Activated CD8-positive, alpha-beta memory T cell treated with anti-CD3 and anti-CD28 coated beads, Interleukin-2, amount 50 U/mL, for 48 hours (primary cell): ENCODE measurements at places on chromosomes 4 and X.

- no peak for DNase-seq
Observed at GRCh38 chr4:94941706-94942105, 184.0 kb downstream of the BMPR1B start.

DNA sequence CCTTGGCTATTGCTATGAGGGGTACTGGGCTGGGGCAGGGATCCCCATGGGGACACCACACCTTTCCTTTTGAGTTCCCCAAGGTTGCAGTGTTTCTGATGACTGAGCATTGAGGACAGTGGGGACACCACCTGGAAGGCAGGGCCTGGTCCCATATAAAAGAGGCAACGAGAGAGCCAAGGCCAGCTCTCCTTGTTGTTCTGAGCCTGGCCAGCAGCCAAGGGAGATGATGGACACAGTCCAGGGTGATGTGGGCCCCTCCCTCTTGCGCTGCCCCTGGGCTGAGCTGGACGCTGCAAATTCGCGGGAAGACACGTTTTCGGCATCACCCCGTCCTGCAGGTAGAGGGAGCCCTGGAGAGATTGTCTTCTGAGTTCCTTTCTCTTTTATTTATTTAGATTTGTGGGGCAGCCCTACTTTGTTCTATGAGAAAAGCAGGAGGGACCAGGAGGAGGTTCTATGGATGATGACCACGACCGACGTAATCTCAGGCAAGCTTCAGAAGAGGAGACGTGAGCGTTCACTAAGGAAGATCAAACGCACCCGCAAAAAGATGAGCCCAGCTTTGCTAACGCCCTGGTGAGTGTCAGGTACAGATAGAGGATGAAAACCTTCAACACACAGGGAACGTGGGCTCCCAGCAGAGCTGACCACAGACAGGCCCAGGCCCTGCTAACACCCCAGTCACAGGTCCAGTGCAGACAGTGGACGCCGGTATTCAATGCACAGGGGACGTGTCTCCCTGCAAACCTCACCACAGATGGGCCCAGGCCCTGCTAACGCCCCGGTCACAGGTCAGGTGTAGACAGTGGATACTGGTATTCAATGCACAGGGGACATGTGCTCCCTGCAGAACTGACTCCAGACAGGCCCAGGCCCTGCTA, 97.4 kb downstream of the SHOX start:
- no peak for DNase-seq

GRCh38 chr4:140242357-140243277, 88.6 kb upstream of the MAML3 start:
- DNase-seq, result no peak

GRCh38 chr4:81405900-81406401, 65.8 kb downstream of the RASGEF1B start:
- DNase-seq, result no peak

- no peak for DNase-seq
Observed at GRCh38 chr4:89316931-89317366, 9.3 kb upstream of the GPRIN3 start.

DNA sequence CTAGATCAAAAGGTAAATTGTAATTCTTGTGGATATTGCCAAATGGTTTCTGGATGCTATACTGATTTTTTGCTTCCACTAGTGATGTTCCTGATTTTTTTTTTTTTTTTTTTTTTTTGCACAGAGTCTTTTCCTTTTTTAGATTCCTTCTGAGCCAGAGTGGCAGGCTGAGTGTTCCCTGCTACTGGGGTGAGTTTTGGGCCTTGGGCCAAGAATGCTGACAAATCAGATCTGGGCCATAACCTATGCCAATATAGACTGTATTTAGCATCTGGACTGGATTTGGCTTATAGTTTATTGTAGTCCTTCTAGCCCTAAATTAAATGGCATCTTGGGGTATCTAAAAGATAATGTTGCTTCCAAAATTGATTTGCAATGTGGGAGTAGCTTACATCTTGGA, 52.8 kb downstream of the REPS2 start:
- DNase-seq, result no peak

- DNase-seq, result no peak
Observed at GRCh38 chr4:141331534-141332358, 111.1 kb downstream of the ZNF330 start.

GRCh38 chr4:87375719-87376291, 15.2 kb downstream of the HSD17B11 start:
- DNase-seq, result no peak

DNA sequence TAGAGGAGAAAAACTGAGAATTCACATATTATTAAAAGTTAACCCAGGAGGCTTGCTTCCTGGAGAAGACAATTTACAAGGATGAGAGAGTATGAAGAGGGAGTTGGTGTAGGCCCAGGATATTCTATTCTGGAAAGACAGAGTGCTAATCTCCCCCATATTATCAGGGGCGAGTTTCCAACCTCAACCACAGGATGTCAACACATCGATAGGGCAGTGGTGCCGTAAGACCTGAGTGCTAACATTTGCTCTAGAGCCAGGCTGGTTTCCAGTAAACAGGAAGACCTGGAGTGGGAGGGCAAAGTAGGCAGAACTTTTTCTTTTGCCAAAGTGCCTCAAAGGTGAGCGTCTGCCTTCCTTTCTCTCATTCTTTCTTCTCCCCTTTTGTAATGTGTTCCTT, 2.8 kb upstream of the AWAT1 start:
- DNase-seq, result no peak

GRCh38 chr4:145234091-145234706, 53.8 kb upstream of the OTUD4 start:
- DNase-seq, result no peak

GRCh38 chrX:110341189-110342035, 17.2 kb upstream of the RTL9 start:
- no peak for DNase-seq

DNA sequence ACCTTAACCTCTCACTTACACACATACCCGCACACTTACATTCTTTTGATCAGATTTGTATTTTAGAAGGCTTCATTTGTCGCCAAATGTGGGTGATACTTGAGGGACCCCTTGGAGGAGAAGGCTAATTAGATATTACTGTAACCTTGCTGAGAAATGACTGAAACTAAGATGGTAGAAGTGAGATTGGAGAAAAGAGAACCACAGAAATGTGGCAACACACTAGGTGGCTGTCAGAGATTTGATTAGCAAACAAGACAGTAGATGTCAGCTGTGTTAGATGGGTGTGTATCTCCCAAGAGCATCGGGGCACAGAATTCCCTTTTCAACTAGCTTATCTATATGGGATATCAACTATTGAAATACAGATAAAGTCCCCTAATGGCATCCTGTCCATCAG, 149.3 kb upstream of the FABP2 start:
- no peak for DNase-seq

DNA sequence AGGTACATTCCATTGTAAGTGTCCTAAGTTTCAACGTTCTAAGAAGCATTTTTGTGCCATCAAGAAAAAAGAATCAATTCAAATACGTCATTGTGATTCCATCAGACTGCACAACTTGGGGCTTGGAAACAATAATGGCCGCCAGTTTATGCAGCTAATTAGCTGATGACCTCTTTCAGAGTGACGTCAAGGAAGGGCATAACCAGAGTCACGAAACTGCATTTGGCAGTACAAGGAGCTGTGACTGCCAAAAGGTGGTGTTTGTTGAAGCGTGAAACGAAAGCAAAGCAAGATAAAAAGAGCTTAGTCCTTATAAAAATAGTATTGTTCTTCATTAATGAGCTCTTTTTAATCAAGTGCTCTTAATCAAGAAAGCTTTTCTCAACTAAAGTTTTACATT, 81.1 kb upstream of the SH3RF1 start:
- DNase-seq, result no peak

DNA sequence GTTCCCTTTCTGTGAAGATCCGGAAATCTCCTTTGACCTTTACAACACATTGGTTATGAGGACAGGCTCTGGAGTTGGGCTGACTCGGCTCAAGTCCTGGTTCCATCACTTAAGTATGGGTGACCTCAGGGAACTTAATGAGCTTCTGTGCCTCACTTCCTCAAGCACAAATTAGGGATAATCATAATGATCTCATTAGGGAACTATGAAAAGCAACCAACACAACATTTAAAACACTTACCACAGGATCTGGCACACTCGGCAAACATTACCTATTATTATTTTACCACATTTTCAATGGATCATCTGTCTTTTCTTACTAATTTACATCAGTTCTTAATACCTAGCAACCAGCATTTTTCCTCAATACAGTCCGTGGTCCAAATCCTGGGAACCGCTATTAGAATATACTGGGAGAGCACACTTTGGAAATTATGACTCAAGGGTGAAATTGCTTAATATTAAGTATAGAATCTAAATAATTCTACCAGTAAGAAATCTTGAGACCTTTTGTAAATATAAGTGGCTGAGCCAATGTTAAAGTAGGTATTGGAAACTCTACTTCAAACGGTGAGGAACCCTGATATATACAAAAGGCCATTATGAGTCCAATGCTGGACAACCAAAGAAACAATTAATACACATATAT, 19.6 kb downstream of the ADGRA3 start:
- DNase-seq, result no peak

- no peak for DNase-seq
Observed at GRCh38 chrX:49627086-49627777, 28.4 kb downstream of the GAGE1 start.

DNA sequence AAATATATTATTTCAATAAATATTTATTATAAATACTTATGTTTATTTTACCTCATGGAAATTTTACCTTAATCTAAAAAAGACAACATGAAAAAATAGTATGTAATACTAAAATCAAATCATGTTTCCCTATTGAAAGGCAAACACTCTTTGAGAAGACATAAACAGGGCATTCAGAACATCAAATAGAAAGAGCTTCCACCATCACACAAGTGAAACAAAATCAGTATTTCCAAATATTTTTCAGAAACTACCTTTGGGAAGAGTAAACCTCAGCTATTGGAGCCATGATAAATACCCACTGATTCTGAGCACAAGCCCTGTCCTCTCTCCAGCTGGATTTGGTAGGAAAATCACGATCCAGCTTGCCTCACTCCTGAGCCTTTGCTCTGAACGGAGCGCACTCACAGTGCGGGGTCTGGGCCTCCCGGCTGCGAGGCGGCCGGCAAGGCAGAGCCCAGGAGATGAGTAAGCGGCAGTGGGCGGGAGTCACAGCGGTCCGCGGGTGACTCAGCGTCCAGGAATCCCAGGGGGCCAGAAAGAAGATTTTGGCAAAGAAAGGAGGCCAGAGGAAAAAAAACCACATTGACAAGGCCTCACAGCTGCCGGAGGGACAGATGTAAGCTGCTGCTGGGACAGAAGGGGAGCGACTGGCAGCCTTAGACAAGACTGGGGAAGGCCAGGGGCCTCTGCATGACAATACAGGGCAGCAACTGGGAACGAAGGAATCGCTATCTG, 14.7 kb upstream of the ANXA5 start:
- peak; percentile 76 for DNase-seq

- DNase-seq, result no peak
Observed at GRCh38 chrX:84729408-84729807, 227.2 kb upstream of the HDX start.

GRCh38 chr4:90824266-90825150, 697.3 kb downstream of the CCSER1 start:
- DNase-seq, result no peak

DNA sequence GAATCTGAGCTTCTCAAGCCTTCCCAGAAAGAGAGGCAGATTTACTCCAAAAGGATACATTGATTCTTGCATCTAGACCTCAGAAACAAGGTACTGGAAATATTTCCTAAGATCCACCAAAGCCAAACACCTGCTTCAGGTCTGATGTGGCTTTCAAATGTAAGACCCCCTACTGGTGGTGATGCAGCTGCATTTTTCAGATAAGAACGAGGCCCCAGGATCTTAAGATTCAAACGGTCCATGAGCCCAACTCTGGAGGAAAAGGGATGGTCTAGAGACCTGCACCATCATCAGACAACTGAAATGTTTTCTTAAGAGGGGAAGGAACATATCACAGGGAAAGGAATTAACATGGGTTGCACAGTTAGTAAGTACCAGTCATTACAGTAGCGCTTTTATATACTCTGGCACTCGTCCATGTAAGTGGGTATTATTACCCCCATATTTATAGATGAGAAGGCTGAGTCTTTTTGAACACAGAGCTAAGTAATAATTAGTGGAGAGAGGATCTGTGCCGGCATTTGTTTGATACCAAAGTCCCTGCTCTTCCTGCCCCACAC, 73.7 kb downstream of the LEF1 start:
- DNase-seq, result no peak

- DNase-seq, result no peak
Observed at GRCh38 chr4:23149815-23150214, 457.1 kb downstream of the GBA3 start.

DNA sequence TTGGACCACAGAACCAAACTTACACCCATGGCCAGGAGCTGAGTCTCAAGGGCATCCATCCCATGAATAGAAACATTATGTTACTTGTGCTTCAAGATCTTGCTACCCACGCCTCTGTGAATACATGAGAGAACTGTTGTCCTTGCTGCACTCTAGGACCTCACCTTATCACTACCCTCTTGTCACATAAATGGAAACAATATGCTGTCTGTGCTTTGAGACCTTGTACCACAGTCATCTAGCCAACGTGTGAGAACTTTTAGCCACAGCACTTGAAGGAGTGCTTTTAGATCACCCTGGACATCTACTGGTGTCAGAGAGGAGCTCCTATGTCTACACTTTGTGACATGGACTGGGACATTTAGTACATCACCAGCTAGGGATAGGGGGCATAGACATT, 30.7 kb upstream of the HUWE1 start:
- DNase-seq, result no peak

- no peak for DNase-seq
Observed at GRCh38 chr4:4618847-4619246, 77.0 kb upstream of the STX18 start.

- no peak for DNase-seq
Observed at GRCh38 chr4:30844861-30845582, 124.9 kb downstream of the PCDH7 start.

GRCh38 chr4:121448231-121448630, 67.4 kb upstream of the QRFPR start:
- DNase-seq, result no peak

DNA sequence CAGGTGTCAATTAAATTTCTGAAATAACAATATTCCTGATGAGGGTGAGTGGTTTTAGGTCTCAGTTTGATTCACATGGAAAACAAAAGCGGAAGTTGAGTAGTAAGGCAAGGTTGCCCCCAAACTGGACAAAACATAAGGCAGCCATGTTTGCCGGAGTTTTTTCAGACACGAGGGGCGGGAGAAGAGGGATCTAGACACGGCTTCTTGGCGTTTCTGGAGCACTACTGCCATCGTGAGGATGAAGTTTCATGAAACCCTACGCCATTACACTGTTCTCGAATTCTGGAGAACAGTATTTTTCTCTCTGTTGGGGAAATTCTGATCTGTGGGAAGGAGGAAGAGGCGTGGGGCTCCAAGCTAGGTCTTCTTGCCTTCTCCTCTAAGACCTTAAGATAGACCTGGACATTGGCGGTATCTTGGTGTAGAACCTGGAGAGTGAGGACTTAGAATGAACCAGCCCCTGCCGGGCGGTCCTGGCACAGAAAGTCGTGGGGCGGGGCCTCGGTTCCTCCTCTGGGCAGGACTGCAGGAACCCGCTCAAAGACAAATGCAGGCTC, 160.3 kb downstream of the OR13H1 start:
- no peak for DNase-seq

DNA sequence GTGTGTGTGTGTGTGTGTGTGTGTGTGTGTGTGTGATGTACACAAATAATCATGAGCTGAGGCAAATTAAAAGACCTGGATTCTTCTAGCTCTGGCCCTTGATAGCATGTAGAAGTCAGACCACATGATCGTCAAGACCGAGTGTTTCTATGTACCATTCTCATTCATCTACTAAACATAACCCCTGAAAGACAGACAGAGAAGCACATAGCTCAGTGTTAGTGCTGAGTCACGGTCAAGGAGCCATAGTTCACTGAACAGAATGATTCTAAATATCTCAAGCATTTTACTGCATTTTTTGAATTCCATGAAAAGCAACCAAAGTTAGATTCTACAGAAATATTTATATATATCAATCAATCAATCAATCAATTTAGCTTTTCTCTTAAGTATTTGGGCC, 412.3 kb upstream of the CXorf51A start:
- no peak for DNase-seq
